ENCODE measurements at places on chromosomes 7 and 10.

DNA sequence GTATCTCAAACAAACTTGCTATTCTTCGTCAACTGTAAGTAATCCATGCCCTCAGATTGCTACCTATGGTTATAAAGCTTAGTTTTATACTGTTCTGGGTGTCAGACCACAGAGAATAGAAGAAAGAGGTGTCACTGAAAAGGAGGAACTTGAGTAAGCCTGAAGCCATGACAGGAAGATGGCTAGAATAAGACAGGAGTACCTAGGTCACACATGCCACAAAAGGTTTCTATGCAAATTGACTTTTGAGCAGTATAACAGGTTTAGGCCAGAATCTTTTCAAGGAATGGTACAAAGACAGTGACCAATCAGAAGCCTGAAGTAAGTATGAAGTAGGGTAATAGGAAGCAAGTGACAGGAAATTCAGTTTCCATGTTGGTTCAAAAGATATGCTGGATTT, 23.5 kb downstream of the FBXW4 start:
- DNase-seq, result no peak

GRCh38 chr7:21293771-21294170, 134.1 kb upstream of the SP4 start:
- DNase-seq, result no peak

GRCh38 chr7:123682690-123683089, 27.0 kb downstream of the LMOD2 start:
- peak; percentile 24 for DNase-seq

DNA sequence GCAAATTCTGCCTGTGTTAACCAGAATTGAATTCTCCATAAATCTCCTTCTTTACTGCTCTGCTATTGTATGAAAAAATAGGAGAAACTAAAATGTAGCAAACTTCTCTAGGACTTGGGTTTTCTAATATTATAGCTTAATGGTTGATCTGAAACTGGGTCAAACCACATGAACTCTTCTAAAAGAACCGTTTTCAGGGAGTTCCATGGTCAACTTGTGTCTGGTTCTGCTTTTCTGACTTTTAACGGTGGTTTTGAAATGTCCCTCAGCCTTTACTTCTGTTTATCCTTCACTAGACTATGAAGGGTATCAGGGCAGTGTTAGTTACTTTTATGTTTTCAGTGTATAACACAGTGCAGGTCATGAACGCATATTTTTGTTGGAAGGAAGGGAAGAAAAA, 242.2 kb downstream of the TSPAN12 start:
- no peak for DNase-seq

DNA sequence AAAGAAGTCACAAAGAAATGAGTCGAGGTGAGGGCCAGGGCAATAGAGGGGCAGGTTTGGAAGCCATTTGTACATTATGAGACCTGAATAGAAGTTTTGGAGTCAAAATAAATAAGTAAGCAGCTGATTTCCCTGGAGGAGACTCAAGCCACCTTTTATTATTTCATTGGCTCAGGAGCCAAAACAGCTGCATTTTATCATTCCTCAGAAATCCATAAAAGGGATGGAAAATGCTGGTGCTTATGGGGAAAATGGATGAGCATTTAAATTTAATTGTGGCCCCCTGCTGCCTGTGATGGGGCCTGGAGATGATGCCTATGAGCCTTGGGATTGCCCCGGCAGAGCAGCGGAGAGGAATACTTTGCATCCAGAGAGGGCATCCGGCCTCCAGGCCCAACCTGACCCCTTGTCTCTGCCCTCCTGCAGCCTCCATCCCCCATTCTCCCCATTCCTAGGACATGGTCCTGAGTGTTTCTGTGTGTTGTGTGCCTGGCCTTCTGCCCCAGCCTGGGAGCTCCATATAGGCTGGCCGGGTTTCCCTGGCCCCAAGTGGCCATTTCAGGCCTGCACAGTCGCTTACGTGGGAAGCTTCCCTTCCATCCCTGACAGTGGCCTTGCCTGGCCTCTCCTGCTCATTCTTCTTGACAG, 296.8 kb upstream of the ZMIZ1 start:
- DNase-seq, result no peak
